Thymus (tissue), 14 donors: ENCODE measurements at places on chromosomes 12 and 14.

DNA sequence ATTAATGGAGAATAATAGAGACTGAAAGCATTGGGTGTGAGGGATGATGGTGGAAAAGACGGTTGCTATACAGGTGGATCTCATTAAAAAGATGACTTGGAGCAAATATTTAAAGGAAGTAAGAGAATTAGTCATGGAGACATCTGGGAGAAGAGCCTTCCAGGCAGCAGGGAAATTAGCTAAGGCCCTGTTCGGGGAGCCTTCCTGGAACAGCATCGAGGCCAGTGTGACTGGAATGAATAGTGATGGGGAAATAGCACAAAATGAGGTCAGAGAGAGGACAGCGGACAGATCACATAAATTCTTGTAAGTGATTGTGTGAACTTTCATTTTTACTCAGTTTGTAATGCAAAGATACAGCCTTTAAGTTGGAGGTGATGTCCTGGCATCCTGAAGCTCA lies 842.3 kb downstream of the SLC6A15 start:
- no peak for DNase-seq

DNA sequence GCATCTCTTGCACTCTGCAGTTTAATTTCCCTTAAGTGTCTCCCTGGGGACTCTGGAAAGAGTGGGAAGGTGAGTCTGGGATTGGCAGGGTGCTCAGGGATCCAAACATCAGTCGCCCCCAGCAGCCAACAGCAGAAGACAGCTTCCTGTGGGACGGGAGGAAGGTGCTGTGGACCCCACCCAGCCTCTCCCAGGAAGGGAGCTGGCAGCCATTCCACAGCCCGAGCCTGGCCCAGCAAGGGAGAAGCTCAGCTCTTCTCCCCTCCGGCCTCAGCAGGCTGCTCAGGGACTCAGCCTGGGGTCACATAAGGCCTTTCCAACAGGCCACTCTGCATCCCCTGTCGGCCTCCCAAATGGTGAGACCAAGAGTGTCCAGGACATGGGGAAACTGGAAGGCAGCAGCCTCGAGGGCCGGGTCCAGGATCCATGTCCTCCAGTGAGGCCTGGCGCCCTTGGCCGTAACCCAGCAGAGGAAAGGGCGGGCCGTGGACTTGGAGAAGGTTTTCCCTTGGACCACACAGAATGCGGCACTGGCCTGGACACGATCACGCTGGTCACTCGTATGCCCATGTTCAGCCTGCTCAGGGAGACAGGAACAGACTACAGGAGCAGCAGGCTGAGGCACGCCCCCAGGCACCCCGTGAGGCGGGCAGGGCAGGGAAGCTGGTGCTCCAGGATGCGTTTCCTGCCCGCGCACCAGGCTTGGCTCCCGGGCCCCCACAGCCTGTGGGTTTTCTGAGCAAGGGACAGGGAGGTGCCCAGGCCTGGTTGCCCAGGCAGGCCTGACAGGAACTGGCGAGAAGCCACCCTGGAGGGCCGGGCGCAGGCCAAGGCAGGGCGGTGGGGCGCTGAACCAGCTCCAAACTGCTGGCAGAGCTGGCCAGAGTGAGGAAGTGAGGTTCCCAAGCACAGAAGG lies 3.5 kb downstream of the XRCC3 start:
- DNase-seq: no peak

GRCh38 chr12:125129179-125129571 lies 63.9 kb downstream of the AACS start:
- DNase-seq: no peak

DNA sequence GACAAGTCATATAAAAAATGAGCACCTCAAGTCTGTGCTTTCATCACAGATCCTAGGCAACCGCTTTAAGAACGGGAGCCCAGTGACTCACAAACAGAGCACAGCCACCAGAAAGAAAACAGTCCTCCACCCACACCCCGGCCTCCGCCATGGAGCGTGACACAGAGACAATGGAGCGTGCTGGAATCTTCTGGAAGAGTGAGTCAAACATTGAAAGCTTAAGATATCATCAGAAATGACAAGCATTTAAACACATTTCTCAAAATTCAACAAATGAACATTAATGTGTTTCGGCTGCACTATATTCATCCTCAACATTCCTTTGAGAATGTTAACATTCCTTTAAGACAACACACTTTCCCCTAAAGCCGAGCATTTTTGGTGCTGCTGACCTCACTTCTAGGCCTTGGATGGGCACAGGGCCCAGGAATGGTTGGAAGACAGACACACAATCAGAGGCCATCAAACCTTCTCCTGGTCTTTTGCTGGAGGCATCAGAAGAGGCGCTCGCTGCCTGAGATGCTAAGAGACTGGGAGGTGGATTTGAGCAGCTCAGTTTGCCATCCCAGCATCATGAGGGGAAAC lies 23.6 kb upstream of the TMEM132D start:
- no peak for DNase-seq

- DNase-seq: no peak
These were observed 663.8 kb upstream of the FOXG1 start for GRCh38 chr14:28102814-28103213.

DNA sequence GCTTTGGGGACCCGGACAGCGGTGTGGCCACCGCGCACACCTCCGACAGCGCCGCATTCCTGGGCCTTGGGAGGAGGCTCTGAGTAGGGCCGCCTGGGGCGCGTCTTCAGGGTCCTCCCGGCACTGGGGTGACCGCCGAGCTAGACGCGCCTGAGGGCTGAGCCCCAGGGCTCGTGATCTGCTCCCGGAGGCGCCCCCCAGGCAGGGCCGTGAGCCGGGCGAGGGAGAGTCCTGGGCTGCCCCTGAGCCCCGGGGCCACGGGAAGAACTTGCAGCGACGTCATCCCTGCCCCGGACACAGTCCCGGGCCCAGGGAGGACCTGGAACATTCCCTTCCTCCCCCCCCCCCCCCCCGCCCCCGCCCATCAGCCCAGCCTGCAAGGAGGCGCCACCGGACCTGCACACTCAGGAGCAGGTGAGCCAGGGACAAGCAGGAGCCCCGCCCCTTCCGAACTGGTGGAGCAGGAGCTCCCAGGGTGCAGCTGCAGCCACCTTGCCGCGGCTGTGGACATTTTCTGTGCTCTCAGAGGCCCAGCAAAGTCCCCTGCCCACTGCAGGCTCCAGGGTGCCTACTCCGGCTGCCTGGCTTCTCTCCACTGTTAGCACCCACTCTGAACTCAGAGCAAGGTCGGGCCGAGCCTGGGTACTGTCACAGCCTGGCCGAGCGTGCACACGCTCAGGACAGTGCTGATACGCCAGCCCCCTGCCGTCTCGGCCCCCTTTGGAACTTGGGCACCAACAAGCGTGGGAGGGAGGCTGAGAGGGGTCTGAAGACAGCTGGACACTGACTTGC lies 50.7 kb downstream of the A2M start:
- DNase-seq: no peak

DNA sequence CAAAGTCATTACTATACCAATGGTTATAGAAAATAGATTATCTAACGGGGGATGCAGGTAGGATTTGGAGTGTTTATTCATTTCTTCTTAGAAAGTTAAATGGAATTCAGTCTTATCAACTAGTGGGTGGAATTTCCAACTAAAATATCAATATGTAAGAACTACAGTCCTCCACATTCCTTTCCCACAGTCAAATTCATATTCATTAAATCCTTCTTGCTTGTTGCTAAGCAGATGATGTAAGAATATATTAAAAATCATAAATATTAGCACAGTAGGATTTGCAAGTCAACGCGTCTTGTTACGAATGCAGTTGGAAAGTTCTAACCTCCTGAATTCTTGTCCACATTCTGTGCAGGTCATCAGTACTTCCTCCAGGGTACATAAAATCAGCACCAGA lies 259.2 kb downstream of the CPNE8 start:
- DNase-seq: no peak

- DNase-seq: no peak
These were observed 235.8 kb downstream of the SLC15A4 start for GRCh38 chr12:128587918-128588317.

DNA sequence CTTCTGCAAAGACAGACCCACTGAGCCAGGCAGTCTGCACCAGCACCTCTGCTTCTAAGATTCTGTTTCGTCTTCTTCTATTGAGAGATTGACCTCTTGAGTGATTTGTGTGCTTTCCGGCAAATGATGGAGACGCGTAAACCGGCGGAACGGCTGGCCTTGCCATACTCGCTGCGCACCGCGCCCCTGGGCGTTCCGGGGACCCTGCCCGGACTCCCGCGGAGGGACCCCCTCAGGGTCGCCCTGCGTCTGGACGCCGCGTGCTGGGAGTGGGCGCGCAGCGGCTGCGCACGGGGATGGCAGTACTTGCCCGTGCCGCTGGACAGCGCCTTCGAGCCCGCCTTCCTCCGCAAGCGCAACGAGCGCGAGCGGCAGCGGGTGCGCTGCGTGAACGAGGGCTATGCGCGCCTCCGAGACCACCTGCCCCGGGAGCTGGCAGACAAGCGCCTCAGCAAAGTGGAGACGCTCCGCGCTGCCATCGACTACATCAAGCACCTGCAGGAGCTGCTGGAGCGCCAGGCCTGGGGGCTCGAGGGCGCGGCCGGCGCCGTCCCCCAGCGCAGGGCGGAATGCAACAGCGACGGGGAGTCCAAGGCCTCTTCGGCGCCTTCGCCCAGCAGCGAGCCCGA lies 703 bp downstream of the ASCL4 start:
- peak; percentile 56 for DNase-seq
